Foreskin keratinocyte (primary cell): ENCODE measurements at places on chromosomes 11 and 22.
A peak's percentile ranks its signal among the peaks of the same experiment; 100 is the strongest.

DNA sequence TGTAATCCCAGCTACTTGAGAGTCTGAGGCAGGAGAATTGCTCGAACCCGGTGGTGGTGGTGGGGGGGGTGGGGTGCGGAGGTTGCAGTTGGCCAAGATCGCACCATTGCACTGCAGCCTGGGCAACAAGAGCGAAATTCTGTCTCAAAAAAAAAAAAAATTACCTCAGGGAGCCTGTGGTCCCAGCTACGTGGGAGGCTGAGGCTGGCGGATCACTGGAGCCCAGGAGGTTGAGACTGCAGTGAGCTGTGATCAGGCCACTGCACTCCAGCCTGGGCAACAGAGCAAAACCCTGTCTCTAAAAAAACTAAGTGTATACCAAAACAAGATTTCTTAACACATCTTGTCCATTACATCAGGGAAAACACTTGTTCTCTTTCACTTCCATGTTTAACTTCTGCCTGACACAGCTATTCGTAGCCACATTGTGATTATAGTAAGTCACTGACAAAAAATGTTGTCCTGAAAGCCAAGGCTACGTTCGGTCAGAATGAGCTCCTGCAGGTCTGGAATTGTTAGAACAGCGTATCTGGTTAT lies 1.4 kb downstream of the TMEM80 start:
- DNase-seq: peak; percentile 83

DNA sequence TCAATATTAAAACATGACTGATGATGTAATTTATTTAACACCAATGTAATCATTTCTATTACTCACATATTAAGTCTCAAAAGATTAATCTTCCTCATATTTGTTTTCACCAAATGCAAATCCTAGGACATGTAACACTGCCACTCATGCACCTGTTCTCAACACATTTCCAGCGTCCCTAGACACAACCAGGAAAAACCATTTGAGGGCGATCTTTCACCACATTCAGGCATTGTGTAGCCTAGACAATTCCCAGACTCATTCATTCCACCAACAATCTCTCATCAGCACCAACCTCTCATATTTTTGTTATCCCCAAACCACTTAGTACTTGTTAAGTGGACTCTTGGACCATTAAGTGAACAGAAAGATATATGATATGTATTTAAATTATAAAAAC lies 66.1 kb downstream of the SLC36A4 start:
- no peak for DNase-seq

DNA sequence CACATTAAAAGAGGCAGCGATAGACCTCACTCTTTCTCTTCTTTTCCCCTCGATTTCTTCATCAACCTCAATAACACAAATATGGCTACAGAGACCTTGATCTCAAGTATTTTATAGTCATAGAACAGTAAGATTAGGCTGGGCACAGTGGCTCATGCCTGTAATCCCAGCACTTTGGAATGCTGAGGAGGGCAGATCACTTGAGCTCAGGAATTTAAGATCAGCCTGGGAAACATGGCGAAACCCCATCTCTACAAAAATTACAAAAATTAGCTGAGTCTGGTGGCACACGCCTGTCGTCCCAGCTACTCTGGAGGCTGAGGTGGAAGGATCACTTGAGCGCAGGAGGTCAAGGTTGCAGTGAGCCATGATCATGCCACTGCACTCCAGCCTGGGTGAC lies 14.6 kb downstream of the SLN start:
- DNase-seq: no peak

- DNase-seq: no peak
These were observed 33.0 kb upstream of the TEAD1 start for GRCh38 chr11:12640926-12641849.

- DNase-seq: no peak
These were observed 7.9 kb downstream of the RELT start for GRCh38 chr11:73384125-73384441.

- peak; percentile 18 for DNase-seq
These were observed at the start of gene TRIM6 for GRCh38 chr11:5596607-5597201. TRIM6 (plus strand) TSS chr11:5596637; CDS start chr11:5596898, 261 bp downstream.

GRCh38 chr11:30868626-30869081 lies 282.5 kb upstream of the MPPED2 start:
- no peak for DNase-seq

GRCh38 chr22:50723991-50724390 lies 14.0 kb upstream of the ACR start:
- DNase-seq: no peak

GRCh38 chr22:35631597-35631996 lies 14.5 kb upstream of the MB start:
- no peak for DNase-seq

GRCh38 chr22:24389680-24390079 lies 37.7 kb upstream of the ADORA2A start:
- peak; percentile 15 for DNase-seq

- peak; percentile 92 for DNase-seq
These were observed 49.5 kb downstream of the MCHR1 start for GRCh38 chr22:40728731-40729189.

GRCh38 chr11:35553021-35553420 lies 27.6 kb upstream of the PAMR1 start:
- no peak for DNase-seq

DNA sequence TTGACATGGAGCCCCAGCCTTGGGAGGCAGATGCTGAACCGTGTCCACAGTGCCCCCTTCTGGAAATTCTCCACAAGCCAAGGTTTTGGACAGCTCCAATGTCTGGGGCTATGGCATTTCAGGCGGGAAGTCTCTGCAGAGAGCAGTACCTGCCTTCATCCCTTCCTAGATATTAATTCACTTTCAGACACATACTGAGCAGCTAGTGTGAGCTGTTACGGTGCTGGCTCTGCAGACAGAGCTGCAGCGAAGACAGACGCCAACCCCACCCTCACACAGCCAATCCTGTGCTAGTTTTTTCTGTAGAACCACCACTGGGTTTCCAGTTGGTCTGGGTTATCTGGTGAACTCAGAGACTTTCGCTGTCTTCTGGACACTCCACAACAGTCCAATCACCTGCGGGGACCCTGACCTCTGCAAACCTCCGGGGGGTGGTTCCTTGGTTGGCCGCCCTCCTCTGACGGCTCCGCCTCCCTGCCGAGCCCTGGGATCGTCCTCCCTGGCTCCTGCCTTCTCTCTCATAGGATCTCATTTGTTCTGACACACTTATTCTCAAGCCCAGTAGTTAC lies 9.1 kb downstream of the LMF2 start:
- DNase-seq: peak; percentile 55

- no peak for DNase-seq
These were observed 310.2 kb downstream of the DDX10 start for GRCh38 chr11:108975026-108975425.

DNA sequence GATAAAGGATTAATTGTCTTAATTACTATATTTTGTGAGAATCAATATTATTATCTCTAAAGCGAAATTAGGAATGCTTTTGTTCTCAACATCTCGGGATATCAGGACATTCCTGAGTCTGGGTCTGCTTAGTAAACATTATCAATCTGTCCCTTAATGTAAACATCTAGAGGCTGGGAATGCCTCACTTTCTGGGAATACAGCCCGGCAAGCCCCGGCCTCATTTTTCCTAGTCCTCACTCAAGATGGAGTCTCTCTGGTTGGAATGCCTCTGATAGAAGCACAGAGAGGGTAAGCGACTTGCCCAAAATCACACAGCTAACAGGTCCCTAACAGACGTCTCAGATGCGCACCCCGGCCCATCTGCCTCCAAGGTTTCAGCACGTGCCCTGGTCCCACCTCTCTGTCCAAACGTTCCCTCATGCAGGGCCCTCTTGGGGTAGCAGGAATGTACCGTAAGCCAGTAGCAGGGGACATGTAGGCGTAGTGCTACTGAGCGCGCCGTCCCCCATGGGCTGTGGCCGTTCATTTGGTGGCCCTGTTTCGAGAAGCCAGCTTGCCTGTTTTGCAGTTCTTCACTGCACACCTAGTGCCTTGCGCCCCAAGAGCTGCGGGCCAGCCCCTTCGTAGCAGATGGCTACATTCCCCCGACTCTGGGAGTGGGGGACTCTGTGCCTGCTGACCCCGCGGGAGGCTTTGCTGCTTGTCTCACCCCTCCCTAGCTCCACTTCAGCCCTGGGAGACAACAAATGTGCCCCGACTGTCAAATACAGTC lies 62.2 kb upstream of the FADD start:
- DNase-seq: no peak

DNA sequence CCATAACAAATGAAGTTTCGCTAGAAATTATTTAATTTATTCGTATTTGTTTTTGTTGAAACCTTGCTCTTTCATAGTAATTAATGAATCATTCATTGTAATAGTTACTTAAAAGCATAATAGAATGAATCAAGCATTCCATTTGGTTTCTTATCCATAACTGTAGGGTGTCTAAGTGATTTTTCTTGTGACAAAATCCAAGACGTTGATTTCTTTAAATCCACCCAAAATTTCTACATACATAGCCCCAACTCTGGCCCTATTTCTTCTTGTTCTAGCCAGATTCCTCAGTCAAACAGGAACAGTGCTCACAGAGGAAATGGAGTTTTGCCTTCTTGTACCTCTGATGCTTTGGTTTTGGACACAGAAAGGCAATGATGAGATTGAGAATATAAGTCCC lies 25.5 kb downstream of the UBASH3B start:
- DNase-seq: no peak

GRCh38 chr11:17405232-17406005 lies 17.0 kb upstream of the KCNJ11 start:
- no peak for DNase-seq

- DNase-seq: no peak
These were observed 265.3 kb upstream of the ANO5 start for GRCh38 chr11:21927628-21928027.

GRCh38 chr11:121535129-121535796 lies 82.5 kb upstream of the SORL1-AS1 start:
- peak; percentile 64 for DNase-seq

DNA sequence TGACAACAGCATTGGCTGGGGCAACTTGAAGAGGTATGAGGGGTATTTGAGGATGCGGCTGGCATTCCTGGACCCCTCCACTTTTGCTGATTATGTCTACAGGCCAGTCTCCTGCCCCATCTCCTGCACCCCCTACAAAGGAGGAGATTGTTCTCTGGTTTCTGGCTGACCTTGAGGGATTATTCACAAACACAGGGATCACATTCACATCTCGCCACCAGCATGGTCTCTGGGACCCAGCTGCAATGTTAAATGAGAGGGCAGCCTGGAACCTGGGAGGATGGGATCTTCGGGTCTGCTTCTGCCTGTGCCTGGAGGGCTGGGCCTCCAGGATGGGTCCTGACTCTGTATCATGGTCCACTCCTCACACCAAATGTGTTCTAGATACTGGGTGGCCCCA lies 32.8 kb upstream of the MYEOV start:
- DNase-seq: no peak

DNA sequence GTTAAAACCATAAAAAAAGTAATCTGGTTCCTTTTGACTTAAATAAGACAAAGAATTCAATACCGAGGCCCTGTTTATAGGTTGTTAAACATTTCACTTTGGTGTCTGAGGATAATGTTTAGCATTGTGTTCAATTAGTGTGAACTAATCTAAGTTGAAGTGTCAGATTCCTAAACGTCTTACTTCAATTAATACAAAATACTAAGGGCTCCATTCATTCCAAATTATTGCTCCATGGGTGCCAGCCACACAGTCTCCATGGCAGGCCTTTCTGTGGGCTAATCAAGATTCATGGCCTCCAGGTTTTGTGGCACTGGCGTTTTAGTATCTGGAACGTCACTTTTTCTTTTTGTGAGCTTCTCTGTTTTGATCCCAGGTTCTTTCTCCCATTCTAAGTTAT lies 89.4 kb downstream of the TMEM135 start:
- DNase-seq: no peak

- DNase-seq: no peak
These were observed 4.1 kb downstream of the SBF2 start for GRCh38 chr11:10289765-10290380.

- DNase-seq: peak; percentile 73
These were observed 59.6 kb upstream of the PPARA start for GRCh38 chr22:46090631-46091201.

GRCh38 chr11:111456859-111457730 lies 55.1 kb downstream of the BTG4 start:
- DNase-seq: no peak

DNA sequence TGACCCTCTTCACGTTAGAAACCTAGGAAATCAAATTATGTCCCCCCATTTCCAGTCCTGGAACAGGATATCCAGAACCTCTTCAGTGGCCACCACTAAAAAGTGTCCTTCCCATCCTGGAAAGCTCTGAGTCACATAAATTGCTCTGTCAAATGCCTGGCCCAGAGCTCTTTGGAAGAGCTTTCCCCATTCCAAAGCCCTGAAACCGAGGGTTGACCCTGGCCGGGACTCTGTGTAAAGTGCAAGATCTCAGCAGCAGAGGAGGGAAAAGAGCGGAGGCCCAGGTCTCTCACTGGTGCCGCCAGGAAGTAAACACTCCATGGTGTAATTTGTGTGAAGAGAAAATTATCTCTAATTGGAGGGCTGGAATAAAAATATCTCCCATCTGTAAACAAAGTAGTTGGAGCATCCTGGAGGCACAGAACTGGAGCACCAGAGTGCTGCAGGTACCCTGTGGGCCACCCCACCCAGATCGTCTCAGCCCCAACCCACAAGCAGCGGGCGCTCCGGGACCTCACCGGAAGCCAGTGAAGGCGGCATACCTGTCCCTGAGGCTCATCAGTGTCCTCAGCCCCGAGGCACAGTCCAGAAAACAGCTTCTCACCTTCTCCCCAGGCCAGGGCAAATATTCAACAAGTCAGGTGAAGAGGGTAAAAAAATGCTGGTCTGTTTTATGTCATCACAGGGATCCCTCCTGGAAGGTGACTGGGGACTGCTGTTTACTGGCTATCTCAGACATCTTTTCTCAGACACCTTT lies 4.7 kb upstream of the JAM3 start:
- DNase-seq: no peak

DNA sequence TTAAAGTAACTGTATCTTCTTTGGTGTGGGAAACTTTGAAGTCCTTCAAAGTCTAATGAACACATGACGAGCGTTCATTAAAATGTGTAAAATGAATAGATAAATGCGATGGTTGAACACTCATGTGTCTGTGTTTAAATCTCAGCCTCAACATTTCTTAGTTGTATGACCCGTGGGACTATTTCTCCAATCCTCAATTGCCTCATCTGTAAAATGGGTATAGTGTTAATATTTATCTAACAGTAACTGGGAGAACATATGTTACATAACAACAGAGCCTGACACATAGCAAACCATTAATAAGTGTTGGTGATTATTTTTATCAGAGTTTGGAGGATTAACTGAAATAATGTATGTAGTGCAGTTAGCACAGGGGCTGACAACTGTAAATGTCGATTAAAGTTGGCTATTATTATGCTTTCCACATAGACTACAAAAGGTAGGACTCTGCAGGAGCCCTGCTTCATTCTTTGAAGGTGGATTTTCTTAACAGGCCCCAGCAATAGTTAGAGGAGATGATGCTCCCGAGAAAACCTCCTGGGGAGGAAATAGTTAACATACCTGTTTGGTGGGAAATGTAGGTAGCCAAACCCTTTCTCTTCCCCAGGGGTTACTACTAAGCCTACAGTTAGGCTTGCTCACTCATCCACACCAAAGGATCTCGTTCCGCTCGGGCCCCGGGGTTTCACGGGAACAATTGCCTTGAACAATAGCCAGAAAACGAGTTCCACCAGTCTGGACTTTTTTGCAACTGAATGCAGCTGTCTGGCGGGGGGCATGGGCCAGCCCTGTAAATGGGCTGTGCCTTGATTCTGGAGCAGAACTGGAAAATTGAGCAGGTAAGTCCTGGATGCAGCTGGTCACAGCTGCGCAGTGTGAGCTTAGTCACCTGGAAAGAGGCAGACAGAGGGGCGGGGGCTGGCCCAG lies 133.4 kb downstream of the DBX1 start:
- DNase-seq: peak; percentile 94

GRCh38 chr11:35785287-35786167 lies 123.0 kb downstream of the TRIM44 start:
- DNase-seq: peak; percentile 44
